ENCODE measurements at places on chromosomes 12 and 14.

GRCh38 chr12:25529738-25530137 is 23.3 kb downstream of the LMNTD1 start:
- DNase-seq, result no peak

DNA sequence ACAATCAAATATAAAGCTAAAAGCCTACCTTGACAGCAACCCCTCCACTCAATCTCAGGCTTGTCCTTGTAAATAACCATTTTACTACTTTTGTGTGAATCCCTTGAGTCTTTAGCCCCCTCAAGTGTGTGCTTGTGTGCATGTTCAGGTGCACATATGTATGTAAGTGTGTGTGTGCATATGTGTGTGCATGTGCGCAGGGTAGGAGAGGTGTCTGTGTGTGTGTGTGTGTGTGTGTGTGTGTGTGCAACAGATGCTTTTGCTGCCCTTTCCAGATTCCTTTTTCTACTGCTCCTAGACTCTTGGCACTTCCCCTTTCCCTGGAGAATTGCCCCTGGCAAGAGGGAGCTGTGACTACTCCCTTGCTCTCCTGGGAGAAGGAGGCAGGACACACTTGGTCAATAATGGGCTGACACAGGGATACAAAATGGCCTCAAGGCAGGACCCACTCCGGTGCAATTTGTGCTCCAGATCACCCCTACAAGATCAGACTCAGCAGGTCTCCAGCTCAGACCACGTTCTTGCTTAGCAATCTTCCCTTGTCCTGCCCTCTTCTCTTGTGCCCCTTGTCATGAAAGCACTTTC is 73.4 kb downstream of the IFNG start:
- DNase-seq, result no peak

DNA sequence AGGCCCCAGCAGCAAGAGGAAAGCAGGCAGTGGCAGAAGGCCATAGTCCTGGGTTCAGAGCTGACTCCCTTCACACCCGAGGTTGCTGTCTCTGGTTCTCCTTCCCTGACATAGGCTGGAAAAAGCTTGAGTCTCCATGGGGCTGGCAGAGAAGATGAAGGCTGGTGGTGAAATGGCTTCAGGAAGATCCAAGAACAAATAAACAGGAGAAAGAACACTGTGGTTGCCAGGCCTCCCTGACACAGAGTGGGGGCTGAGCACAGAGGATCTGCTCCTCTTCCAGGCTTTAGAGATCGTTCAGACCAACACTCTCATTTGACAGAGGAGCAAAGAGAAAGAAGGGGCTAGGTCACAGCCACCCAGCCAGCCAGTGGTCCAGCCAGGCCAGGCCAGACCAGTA is 14.3 kb downstream of the HDAC7 start:
- no peak for DNase-seq

GRCh38 chr12:55850893-55851292 is 8.2 kb upstream of the MMP19 start:
- DNase-seq, result no peak

DNA sequence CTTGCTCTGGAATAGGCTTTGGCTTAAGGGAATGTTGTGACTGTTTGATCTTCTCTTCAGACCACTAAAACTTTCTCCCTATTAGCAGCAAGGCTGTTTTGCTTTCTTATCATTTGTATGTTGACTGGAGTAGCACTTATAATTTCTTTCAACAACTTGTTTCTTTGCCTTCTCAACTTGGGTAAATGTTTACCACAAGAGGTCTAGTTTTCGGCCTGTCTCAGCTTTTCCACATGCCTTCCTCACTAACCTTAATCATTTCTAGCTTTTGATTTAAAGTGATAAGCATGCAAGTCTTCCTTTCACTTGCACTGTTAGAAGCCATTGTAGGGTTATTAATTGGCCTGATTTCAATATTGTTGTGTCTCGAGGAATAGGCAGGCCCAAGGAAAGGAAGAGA is 126.7 kb upstream of the AEBP2 start:
- no peak for DNase-seq

GRCh38 chr12:57127726-57128518 is at the start of gene LRP1:
LRP1 (plus strand) TSS chr12:57128483; CDS start chr12:57128965, 482 bp downstream.
- peak; percentile 59 for DNase-seq
